Naive B cell (primary cell): ENCODE measurements at places on chromosomes 3 and 15. TPM values are rescaled to one million over a fixed set of nuclear protein-coding genes. Genes with fewer than 3 reads are reported as not detected.
A peak's percentile ranks its signal among the peaks of the same experiment; 100 is the strongest.

GRCh38 chr3:158864492-158864891 is 62.6 kb downstream of the MFSD1 start:
- DNase-seq: no peak
- H3K36me3 ChIP-seq: peaks cover 9% of the 10 kb centered on the region
- H3K27me3 ChIP-seq: no peaks in the 10 kb centered on the region
- H3K4me1 ChIP-seq: no peaks in the 10 kb centered on the region

DNA sequence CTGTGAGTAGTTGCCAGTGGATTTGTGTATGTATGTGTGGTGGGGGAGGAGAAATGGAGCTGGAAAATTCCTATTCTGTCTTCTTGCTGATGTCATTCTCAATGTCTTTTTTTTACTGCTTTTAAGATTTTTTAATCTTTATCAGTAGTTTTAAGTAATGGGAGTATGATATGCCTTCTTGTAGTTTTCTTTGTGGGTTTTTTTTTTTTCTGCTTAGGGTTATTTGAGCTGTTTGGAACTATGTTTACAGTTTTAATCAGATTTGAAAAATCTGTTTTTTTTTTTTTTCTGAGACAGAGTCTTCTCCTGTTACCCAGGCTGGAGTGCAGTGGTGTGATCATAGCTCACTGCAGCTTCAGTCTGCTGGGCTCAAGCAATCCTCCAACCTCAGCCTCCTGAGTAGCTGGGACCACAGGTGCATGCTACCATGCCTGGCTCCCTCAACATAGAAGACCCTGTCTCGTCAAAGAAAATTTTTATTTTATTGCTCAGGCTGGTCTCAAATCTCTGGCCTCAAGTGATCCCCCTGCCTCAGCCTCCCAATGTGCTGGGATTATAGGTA is 37.1 kb downstream of the RPL39L start:
- H3K27ac ChIP-seq: peak overlapping the region; percentile 53
- no peak for DNase-seq
- H3K27me3 ChIP-seq: no peaks in the 10 kb centered on the region
- H3K36me3 ChIP-seq: peaks cover 8% of the 10 kb centered on the region

GRCh38 chr3:195240171-195240701 is 30.7 kb downstream of the XXYLT1 start:
- no peak overlapping the region for H3K27ac ChIP-seq
- H3K36me3 ChIP-seq: peaks cover 9% of the 10 kb centered on the region
- no peak overlapping the region for H3K4me3 ChIP-seq
- no peak for DNase-seq

The GNL3 gene
- polyA plus RNA-seq: 63.8 TPM

The TOMM70 gene
- polyA plus RNA-seq: 11.8 TPM

GRCh38 chr3:8204853-8205650 is 296.6 kb upstream of the LMCD1 start:
- H3K27me3 ChIP-seq: peaks cover 4% of the 10 kb centered on the region
- DNase-seq: no peak
- H3K36me3 ChIP-seq: no peaks in the 10 kb centered on the region
- H3K27ac ChIP-seq: no peak overlapping the region
- no peaks in the 10 kb centered on the region for H3K4me1 ChIP-seq
- no peak overlapping the region for H3K4me3 ChIP-seq

- no peak for DNase-seq
- no peak overlapping the region for H3K4me3 ChIP-seq
- no peak overlapping the region for H3K27ac ChIP-seq
- no peaks in the 10 kb centered on the region for H3K27me3 ChIP-seq
These were observed 5.2 kb downstream of the TRIM59 start for GRCh38 chr3:160444411-160444810.

DNA sequence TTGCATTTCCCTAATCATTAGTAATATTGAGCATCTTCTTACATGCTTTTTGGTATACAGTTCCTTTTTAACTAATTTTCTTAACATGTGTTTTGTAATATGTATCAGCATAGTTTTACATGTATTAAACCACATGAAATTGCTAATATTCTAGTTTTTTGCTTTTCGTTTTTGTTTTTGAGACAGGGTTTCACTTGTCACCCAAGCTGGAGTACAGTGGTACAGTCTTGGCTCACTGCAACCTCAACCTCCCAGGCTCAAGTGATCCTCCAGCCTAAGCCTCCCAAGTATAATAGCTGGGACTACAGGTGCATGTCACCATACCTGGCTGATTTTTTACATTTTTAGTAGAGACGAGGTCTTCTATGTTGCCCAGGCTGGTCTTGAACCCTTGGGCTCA is 4.4 kb upstream of the ISG20 start:
- peaks cover 95% of the 10 kb centered on the region for H3K4me1 ChIP-seq
- H3K27me3 ChIP-seq: no peaks in the 10 kb centered on the region
- peak overlapping the region; percentile 15 for H3K4me3 ChIP-seq
- peak overlapping the region; percentile 99 for H3K27ac ChIP-seq
- H3K36me3 ChIP-seq: peaks cover 38% of the 10 kb centered on the region
- no peak for DNase-seq
